NCI-H510A treated with DMSO at 0.1 percent for 48 hours (cell line): ENCODE measurements at places on chromosomes 12 and 14.

DNA sequence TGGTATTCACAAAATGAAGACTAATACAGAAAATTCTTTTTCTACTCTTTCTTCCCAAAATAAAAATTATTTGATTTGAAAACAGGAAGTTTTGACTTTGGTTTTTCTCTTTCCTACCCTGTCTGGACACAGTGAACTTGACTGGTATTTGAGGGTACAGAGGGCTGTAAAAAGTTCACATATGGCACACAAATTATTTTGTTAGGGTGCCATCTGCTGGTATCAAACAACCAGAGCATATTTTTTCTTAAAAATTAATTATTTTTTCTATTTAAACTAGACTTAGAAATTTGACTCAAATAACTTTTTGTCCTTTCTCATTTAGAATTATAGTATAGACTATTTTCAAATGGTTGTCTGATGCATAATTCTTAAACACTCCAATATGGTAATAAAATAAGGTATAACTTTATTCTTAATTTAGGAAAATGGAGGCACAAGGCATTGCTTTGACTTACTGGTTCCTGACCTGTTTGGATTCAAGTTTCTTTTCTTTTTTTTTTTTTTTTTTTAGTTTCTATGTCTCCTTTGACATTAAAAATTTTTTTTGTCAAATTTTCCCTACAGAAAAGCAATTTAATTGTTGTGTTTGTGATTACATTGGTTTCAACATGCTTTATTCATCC lies 390.6 kb downstream of the PRKD1 start:
- DNase-seq: peak; percentile 54

DNA sequence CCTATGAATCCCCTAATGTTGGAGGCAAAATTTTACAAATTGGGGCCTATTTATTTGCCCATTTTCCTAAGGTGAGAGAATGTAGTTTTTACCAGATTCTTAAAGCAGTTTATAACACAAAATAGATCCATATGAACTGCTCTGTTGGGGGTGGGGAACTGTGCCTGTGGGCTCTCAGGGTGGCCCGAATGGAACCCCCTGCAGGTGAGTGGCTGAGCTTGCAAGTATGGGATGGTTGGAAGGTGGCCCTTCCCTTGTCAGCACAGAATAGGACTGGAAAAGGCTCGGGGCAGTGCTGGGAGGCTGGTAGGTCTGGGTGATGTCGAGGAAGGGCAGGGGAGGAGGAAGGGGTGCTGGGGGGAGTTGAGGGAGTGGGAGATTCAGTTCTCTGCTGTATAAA lies 4.9 kb downstream of the VSX2 start:
- DNase-seq: no peak

DNA sequence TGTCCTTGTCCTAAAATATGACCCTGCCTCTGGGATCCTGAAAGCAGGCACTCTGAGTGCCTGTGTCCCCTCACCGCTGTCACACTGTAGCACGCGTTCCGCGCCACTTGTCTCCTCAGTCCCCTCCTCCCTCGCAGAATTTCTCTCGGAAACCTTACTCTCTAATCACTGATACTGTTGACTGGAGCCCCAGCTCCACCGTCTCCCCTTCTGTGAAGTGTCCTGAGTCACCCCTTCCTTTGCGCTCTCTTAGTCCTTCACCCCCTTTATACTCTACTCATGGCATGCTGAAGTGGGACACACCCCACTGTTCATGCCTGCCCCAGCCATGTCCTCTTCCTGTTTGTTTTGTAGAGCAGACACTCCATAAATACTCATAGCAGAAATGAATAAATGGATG lies 104.7 kb downstream of the ZNF664 start:
- peak; percentile 21 for DNase-seq

DNA sequence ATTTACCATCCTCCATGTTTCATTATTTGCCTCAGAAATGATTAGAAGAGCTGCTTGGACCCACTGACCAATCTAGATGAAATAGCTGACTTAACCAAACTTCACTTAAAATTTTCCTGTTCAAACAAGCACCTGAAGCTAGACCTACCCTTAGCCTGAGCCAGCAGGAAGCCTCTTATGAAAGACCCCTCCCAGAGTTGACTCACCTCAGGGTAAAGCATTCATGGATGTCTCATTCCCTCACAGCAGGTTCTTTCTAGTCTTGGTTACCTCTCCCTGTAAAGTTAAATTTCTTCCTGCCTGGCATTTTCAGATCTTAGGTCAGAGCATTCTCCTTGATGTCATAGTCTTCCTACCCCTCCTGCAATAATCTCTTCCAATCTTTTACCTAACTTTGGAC lies 1209.8 kb downstream of the FLRT2 start:
- DNase-seq: no peak

DNA sequence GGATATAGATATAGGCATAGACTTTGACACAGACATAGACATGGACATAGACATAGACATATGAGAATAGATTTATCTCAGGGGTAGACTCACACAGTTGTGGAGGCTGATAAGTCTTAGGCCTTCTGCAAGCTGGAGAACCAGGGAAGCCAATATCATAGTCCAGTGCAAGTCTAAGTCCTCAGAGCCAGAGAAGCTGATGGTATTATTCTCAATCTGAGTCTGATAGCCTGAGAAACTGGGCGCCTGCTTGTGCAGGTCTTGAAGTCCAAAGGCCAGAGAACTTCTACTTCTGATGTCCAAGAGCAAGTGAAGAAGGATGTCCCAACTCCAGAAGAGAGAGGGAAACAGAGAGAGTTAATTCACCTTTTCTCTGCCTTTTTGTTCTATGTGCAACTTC lies 476.5 kb downstream of the SLC6A15 start:
- no peak for DNase-seq

DNA sequence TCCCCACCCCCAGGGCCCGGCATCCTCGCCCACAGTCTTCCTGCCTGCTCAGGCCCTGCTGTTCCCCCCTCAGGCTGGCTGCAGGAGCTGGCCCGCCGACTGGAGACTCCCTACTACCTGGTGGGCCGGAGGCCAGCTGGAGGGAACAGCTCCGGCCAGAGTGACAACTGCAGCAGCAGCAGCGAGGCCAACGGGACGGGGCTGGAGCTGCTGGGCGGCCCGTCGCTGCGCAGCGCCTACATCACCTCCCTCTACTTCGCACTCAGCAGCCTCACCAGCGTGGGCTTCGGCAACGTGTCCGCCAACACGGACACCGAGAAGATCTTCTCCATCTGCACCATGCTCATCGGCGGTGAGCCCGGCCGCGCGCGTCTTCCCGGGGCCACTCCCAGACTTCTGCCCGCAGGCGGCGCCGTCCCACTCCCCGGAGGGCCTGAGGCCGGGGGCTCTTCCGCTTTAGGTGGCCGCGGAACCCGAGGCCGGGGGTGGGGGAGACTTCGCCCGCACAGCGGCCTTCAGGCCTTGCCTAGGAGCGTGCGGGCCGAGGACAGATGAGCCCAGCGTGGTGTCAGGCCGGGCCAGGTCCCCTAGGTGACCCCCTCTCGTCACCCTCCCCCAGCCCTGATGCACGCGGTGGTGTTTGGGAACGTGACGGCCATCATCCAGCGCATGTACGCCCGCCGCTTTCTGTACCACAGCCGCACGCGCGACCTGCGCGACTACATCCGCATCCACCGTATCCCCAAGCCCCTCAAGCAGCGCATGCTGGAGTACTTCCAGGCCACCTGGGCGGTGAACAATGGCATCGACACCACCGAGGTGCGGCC lies 10.2 kb downstream of the KCNH3 start:
- DNase-seq: no peak

DNA sequence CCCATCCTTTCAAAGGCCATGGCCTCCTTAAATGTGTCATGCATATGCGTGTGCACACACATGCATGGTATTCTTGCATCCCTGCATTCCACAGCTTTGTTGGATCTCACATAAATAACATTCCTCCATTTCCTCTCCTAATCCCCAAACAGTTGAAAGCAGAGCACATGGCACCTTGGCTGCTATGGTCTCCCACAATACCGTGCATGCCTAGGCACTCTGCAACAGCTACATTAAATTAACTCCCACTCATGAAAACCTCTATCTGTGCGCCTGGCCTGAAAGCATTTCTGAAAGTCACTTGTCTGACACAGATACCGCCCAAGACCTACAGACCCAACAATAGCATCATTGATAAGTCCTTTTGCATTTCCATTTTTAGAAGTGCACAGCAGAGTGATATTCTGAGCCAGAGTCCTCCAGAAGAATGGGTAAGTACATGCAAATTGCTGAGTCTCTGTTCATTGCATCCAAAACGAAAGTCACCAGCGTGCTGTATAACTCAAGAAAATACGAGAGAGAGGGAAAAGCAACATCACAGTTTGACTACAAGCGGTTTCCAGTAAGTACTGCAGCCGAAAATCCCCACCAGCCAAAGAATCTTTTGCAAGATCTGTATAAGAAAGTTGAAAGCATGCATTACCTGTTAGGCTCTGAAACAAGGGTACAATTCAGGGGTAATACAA lies 436 bp downstream of the ASB2 start:
- DNase-seq: no peak

- no peak for DNase-seq
Measured at GRCh38 chr12:26281320-26281719, 85.9 kb downstream of the SSPN start.

DNA sequence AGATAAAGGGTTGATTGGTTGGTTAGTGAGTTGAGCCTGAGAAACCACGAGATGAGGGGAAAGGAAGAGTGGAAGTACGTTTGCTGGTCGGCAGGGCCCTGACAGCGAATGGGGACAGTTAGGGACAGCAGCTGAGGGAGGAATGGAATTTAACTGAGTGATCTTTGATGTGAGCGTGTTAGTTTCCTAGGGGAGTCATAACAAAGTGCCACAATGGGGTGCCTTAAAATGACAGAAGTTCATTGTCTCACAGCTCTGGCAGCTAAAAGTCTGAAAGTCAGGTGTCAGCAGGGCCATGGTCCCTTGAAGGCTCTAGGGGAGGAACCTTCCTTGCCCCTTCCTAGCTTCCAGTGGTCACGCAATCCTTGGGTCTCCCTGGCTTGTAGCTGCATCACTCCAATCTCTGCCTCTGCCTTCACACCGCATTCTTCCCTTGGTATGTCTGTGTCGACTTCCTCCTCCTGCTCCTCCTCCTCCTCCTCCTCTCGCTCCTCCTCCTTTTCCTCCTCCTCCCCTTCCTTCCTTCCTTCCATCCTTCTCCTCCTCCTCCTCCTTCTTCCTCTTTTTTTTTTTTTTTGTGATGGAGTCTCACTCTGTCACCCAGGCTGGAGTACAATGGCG lies 26.0 kb upstream of the RIN3 start:
- no peak for DNase-seq

DNA sequence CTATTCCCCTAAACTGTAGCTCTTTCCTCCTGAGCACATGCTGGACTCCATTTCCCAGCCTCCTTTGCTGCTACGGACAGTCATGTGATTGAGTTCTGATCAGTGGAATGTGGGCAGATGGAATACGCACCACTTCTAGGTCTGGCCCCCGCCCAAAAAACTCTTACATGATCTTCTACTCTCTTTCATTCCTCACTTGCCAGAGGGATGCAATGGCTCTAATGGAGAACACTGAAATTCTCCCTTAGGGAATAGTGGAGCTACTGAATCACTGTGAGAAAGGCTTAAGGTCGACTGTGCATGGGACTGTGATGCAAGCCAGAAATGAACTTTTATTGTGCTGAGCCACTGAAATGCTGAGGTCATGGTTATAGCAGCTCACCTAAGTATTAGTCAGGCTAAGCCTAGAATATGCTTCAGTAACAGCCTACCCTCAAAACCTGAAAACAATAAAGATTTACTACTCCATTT lies 13.0 kb upstream of the TMED2 start:
- DNase-seq: no peak

DNA sequence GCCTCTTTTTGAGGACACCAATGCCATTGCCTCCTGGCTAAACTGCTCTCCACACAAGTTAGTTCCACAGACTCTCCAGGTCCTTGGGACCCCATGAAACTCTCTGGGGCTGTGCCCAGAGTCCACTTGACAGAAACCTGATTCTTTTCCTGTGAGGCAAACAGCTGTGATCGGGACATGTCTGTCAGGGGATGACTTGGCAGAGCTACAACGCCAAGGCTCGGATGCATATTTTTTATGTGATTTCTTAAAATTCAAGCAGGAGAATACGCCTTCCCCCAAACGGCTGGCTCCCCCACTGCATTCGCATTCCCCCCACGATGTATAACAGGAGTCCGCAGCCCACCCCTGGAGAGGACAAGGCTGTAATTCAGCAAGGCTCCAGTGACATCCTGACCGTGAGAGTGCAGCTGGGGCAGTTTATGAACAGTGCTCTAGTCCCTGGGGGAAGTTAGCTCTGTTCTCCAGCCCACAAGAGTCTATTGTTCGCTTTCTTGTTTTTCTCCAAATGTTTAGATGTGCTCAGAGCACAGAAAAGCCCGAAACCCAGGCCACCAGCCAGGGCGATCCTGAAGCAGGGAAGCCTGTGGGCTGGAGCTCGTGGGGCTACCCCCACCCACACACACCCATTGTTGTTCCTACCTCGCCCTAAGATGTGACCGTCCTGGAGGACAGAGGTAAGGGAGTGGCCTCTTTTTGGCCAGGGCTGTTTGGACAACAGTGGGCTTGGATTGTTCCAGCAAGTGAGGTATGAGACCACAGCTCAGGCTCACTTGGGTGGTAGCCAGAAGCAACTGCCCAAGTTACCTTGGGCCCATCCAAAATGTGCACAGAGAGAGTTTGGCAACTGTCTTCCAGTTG lies 159.5 kb downstream of the ZFP36L1 start:
- no peak for DNase-seq

DNA sequence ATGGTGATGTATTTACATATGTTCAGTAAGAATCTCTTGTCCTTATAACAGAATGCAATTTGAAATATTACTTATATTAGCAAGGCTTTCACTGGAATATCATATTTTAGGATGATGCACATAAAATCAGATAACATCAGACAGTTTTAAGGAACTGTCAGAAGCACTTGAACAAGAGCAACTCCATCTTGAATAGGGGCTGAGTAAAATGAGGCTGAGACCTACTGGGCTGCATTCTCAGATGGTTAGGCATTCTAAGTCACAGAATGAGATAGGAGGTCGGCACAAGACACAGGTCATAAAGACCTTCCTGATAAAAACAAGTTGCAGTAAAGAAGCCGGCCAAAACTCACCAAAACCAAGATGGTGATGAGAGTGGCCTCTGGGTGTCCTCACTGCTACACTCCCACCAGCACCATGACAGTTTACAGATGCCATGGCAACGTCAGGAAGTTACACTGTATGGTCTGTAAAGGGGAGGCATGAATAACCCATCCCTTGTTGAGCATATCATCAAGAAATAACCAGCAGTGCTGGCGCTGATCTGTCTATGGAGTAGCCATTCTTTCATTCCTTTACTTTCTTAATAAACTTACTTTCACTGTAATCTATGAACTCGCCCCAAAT lies 27.6 kb upstream of the ETV6 start:
- DNase-seq: no peak

DNA sequence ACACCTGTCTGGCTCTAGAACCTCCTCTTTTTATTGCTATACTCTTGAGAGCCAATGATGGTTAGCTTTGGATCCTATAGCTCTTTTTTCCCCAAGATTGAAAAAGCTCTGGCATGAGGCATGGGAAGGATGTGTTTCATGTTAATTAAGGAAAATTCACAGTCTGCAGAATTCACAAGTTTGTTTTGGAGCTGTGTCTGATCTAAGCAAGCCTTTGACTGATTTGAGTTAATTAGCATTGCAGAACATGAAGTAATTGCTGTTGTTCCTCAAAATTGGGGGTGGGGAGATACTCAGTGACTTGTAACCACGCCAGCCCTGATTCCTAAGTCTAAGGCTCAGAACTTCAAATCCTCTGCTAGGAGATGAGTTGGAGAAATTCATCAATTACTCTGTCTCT lies 205.0 kb downstream of the SUDS3 start:
- DNase-seq: no peak
